ENCODE measurements at places on chromosomes 16 and 17.
A peak's percentile ranks its signal among the peaks of the same experiment; 100 is the strongest.

DNA sequence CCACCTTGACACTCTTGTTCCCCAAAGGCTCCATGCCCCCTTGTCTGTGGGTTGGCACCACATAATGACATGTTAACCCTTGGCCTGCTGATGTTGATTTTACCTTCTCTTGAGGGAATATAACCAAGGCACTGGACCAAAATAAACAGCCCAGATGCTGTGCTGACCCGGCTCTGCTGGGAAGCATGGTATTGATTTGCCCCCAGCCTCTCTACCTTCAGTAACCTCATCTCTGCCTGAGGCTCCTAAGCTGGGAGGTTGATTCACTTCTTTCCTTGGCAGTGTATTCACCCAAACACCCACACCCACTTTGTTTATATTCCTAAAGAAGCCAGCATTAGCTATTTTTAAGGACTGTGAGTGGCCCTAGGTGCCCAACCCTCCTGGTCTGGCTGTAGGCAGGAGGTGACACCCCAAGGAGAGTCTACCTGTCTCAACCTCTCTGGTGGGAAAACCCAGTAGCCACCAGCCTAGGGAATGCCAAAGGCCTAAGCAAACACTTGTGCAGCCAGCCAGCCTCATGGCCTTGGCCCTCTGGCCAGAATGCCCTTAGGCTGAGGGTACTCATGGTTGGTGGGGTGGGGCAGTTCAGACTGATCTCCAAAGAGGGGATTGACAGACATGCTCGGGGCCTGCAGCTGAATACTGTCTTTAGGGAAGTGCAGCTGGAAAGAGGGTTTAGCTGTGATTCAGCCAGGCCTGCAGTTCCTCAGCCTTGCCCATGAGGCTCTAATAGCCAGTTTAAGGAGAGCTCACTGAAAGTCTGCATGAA, 42.7 kb downstream of the GNAO1 start:
- DNase-seq = no peak

- DNase-seq = no peak
Measured at GRCh38 chr16:87948119-87948545, 3.1 kb upstream of the BANP start.

- no peak for DNase-seq
Measured at GRCh38 chr16:1163567-1164055, 10.7 kb downstream of the CACNA1H start.

DNA sequence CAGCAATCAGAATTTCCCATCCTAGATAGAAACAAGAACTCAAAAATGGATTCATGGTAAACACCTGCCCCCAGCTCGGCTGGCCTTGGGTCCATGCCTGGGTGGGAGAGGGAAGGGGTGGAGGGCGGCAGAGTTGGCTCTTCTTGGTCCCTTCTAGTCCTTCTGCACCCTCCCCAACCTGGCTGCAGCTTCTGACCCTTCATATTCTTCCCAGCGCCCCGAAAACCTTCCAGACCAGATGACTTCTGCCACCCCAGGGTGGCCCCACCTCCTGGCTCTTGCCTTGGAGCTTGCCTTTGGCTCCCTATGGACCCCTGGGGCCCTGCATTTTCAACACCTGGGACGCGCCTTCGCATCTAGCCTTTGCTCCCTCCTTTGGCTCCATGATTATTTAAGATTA, 5.4 kb upstream of the GJD3 start:
- DNase-seq = no peak

DNA sequence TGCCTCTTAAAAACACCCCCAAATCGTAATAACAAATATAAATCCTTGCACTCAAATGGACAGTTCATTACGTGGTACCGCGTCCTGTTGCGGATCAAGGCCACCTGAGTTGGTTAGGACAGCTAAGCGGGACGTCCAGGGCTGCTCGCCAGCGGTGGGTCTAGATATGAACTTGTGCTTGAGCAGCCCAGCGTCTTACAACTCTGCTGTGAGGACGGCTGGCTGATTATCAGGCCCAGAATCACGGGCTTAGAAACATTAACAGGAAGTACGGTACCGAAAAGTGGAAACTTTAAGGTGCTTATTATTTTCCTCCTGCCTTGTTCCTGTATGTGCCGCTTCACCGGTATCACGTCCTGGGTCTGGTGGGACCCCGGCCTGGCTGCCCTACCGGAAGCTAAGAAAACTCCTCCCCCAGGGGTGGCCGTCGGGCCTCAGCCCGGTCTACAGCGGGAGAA, 832 bp upstream of the SRRM2 start:
- no peak for DNase-seq

DNA sequence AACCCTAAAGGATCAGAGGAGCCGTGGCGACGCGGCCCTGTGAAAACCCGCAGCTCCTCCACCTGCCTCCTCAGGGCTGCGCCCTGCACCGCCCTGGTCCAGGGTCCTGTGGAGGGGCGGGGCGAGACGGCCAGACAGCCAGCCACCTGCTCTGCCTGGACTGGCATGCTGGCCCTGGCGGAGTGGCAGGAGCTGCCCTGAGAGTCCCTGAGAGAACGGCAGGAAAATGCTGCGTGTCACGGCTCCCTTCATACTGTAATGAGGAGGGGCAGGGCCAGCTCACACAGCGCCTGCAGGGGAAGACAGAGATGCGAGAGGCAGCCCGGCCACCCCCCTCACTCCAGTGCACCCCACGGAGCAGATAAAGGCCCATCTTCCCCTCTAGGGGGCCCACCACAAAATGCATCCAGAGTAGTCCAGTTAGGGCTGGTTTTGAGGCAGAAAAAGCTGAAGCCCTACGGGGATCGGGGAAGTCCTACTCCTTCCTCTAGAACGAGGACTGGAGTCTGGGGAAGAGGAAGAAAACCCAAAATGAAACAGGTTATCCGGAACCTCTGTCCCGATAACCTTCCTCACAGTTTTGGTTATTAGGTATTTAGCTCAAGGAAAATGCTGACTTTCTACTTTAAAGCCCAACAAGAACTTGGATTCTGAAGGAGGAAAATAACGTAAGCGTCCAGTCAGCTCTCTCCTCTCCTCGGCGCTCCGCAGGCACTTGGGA, 97.6 kb upstream of the DNAH17 start:
- no peak for DNase-seq

GRCh38 chr17:63998050-63998720, at the start of gene PRR29:
Gene PRR29, plus strand, starts transcription at chr17:63998351. Its CDS starts 14 bp downstream, at chr17:63998365.
- peak; percentile 67 for DNase-seq

DNA sequence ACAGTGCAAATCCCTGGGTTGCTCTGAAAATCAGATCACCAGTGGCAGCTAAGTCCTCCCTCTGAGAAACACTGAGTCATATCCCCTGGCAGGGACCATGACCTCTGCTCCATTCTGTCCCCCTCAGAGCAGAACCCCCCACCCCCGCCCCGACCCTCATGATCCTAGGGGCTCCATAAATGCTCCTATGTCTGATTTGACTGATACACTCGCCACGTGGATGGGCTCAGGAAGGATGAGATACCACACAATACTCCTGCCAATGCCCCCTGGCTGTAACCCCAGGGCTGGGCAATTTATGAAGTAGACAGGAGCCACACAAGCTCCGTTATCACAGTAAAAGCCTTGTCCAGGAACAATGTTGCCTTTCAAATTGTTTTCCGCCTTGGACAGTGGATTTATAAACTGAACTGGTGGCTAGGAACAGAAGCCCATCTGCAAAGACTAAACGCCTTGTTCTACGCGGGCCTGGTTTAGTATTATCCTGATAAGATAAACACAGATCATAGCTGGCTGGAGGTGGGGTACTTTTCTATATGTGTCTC, 394.8 kb downstream of the SLC39A11 start:
- no peak for DNase-seq

GRCh38 chr17:1435326-1435725, 20.7 kb downstream of the CRK start:
- no peak for DNase-seq

- peak; percentile 32 for DNase-seq
Measured at GRCh38 chr16:4415538-4416199, 727 bp downstream of the CORO7 start.

- DNase-seq = no peak
Measured at GRCh38 chr17:15273141-15273793, 8.1 kb upstream of the PMP22 start.

- no peak for DNase-seq
Measured at GRCh38 chr16:9903-10665, 43.3 kb downstream of the POLR3K start.

- no peak for DNase-seq
Measured at GRCh38 chr17:8005967-8006730, 3.7 kb downstream of the GUCY2D start.

GRCh38 chr17:45814622-45815606, 29.8 kb upstream of the SPPL2C start:
- DNase-seq = no peak

GRCh38 chr17:9986754-9987382, 81.8 kb upstream of the RCVRN start:
- DNase-seq = no peak

- DNase-seq = no peak
Measured at GRCh38 chr16:5903153-5903552, 805.6 kb upstream of the EEF2KMT start.

DNA sequence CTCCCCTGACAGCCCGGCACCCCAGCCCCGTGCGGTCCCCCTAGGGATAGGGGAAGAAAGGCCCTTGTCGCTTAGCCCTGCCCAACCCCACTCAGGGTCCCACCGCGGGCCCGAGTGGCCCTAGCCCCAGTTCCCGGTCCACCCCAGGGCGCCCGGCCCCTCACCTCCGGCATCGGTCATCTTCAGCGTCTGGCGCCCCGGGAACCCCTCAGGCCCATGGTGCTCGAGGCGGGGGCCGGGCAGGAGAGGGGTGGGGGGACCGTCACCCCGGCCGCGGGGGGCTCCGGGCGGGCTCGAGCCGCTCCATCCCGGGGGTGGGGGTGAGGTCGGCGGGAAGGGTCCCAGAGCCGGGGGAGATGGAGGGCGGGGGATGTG, 620 bp downstream of the SAMD14 start:
- no peak for DNase-seq

DNA sequence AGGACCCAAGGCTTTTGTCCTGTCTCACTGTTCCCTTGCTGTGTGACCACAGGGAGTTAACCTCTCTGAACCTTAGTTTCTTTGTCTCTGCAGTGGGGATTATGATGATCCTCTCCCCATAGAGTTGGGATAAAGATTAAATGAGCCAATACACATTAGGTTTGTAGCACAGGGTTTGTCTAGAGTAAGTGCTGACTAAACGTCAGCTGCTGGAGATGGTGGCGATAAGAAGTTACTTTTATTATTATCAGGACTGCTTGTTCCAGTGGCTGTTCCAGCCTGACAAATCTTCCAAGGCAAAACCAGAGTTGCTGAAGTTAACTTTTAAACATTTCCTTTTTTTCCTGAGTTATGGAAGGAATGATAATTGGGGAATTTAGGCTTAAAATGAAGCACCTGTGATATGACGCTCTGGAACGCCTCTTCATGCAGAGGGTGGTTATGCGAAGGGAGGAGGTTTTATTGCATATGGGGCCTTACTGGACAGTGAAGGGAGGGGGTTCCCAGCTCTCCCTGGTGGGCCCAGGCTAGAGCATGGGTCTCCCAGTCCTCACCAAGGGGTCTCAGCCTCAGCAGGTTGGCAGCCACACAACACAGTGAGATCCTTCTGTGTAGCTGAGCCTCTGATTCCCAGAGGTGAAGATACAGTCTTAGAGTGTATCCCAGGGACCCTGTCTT, 35.8 kb downstream of the PLCG2 start:
- DNase-seq = no peak

DNA sequence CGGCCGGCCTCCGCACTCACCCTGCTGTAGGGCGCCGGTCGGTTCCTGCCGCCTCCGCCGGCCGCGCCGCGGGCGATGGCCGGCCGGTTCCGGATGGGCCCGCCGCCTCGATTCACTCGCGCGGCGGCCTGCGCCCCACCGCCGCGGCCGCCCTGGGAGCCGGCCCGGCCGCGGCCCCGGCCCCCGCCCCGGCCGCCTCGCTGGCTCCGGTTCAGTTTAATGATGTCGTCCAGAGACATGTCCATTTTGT, 158 bp downstream of the ALYREF start:
- DNase-seq = no peak

GRCh38 chr16:13351181-13351580, 449.8 kb downstream of the SHISA9 start:
- no peak for DNase-seq

GRCh38 chr16:22162656-22163009, 327 bp downstream of the SDR42E2 start:
- no peak for DNase-seq

DNA sequence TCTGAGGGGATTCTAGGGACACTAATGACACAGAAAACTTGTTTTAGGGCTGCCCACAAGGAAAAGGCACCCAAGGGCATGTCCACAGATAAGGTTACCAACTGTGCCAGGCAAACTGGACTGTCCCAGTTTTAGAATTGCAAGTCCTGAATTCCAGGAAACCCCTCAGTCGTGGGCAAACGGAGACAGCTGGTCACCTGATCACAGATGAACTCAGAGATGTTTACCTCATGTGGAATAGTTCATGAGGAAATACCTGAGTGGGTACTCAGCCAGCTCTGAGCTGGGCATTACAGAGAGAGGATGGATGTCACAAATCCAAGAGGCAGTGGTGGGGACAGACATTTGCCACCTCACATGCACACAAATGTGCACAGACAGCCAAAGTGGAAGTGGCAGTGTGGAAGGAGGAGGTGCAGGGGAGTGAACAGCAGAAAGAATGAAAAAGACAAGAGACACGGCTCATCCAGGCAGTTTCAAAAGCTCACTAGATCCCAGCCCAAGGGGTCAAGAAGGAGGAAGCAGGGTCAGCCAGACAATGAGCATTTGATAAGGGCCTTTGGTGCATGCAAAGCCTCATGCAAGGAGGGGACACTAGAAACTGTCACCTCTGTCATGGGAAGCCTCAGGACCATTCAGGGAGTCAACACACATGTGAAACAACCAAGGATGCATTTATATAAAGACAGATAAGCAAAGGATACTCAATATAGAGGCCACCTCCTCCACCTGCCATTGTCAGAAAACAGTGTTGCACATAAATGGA, 24.8 kb downstream of the TTLL6 start:
- no peak for DNase-seq

GRCh38 chr17:79814127-79814973, 17.5 kb upstream of the CBX8 start:
- no peak for DNase-seq

DNA sequence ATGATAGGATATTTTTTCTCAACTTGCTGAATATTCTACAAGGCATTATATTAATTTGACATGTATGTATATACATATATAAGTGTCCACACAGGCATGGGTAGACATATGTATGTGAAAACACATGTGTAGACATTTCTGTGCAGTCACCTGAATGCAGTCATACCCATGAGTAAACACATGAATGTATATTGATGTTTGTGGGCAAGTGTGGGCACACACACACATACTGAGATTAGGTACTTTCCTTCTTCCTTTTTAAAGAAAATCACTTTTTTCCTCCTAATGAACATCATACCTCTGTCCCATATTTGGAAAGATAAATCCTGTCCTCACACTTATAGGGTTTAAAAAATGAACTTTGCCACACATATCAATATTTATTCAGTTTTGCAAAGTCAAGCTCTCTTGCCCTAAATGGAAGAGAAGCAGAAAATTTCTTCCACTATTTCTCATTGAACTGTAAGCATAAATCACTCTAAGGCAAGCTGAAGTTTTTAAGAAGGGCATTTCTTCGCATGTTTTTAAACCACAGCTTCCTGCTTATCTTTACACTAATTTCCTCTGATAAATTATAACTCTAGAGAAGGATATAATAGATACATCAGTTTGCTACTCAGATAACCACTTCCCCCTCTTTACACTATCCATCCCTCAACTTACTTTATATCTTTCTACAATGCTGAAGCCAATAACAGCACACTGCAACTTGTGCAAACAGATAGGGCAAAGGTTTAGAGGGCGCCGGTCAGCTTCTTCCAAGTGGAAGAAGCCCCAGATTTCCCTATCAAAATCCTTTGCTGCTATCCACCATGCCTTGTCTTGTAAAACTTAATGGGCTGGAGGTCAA, 49.6 kb upstream of the LRRC37A3 start:
- no peak for DNase-seq

GRCh38 chr17:66678827-66679226, 156.1 kb upstream of the CACNG5 start:
- DNase-seq = no peak
